NCI-H524 treated with DMSO at 0.1 percent for 48 hours (cell line): ENCODE measurements at places on chromosomes 12 and 14.

GRCh38 chr12:22357531-22357930 is 23.0 kb upstream of the ST8SIA1 start:
- DNase-seq = no peak

DNA sequence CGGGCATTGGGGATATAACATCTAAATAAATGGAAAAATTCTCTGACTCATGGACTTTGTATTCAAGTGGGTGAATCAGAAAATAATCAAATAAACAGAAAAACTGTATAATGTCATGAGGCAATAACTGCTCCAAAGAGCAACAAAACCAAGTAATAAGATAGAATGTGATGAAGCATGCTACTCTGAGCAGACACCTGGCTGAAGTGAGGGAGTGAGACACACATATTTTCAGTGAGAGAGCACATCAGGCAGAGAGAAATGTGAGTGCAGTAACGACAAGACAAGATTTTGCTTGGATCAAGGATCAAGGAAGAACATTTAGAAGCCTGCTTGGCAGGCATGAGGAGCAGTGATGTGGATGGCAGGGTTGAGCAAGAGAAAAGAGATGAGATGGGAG is 75.8 kb upstream of the CCDC91 start:
- DNase-seq = no peak

DNA sequence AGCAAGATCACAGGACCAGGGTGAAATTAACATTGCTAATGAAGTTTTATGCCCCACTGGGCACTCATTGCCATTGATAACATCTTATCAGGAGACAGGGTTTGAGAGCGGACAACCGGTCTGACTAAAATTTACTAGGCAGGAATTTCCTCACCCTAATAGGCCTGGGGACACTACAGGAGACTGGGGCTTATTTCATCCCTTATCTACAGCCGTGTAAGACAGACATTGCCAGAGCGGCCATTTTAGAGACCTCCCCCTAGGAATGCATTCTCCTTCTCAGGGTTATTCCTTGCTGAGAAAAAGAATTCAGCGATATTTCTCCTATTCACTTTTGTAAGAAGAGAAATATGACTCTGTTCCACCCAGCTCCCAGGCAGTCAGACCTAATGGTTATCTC is 8.3 kb downstream of the OR4K17 start:
- DNase-seq = no peak

DNA sequence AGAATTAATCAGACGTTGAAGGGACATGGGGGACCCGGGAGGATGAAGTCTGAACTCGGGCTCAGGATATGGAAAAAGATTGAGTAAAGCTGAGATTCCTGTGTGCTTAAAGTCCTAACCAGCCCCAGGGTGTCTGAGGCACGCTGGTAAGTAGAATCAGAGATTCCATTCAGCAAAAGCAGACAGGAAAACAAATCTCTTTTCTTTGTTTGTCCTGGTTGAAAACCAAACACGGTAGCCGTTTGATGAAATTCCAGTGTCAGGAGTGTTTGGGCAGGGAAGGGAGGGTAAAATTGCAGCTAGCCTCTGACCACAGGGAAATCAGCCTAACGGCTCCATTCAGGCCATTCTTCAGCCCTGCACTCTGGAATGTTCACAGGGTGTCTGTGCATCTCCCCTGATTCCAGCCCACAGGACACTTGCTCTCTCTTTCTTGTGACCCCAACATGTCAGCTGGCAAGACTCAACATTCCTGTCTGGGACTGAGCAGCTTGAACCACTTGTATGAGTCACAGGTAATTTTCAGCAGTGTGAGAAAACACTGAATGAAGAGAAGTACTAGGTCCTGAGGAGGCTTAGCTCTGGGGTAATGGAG is 31.0 kb downstream of the NINJ2 start:
- DNase-seq = no peak

- DNase-seq = no peak
These were observed 603.9 kb downstream of the FSCB start for GRCh38 chr14:43903209-43903608.

GRCh38 chr12:131124487-131125280 is 171.0 kb downstream of the ADGRD1 start:
- no peak for DNase-seq

GRCh38 chr12:122545855-122546254 is 18.8 kb downstream of the KNTC1 start:
- no peak for DNase-seq

DNA sequence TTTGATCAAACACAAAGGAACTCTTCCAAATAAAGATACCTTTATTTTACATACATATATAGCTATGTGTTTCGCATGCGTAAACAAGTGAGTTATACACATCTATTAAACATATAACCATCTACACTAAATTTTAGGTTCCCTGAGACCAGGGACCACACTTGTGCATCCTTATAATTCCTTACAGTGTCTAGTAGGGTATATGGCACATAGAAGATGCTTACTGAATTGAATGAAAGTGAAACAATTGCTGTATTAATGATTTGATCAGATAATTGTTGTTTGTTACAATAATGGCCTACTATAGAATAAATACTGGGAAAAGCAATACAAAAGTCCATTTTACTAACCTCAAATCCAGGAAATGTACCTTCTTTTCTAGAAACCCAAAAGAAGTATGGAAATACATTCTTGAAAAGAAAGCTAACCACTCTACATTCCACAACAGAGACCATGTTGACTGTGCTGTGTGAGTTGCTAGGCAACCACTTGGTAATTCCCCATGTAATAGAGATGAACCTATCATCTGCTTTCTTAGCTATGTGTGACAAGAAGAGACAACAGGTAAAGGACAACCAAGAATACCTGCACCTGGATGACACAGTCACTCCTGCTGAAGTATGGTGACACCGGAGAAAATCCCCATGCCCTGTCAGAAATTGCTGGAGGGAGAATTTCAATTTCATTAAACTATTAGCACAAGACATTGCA is 11.9 kb upstream of the CIPC start:
- no peak for DNase-seq
